Lung microvascular endothelial cell (primary cell): ENCODE measurements at places on chromosomes 11 and 22. TPM values are rescaled to one million over a fixed set of nuclear protein-coding genes. Genes with fewer than 3 reads are reported as not detected.

The PTPRCAP gene
- 0.20 TPM in 1 of 2 replicates, not detected in the other for total RNA-seq

The CAVIN3 gene
- 43.1 and 201 TPM in 2 replicates for total RNA-seq

The PYGM gene
- under 0.01 and 0.20 TPM in 2 replicates for total RNA-seq

The PNPLA5 gene
- not detected in 2 replicates for total RNA-seq

The NELL1 gene
- not detected in 2 replicates for total RNA-seq

The CDHR5 gene
- not detected in 2 replicates for total RNA-seq

The MYBPC3 gene
- total RNA-seq = not detected in 2 replicates

The POU2AF2 gene
- not detected in 2 replicates for total RNA-seq

The RAB36 gene
- total RNA-seq = 0.20 and 0.44 TPM in 2 replicates

The CRACR2B gene
- 11.6 and 15.9 TPM in 2 replicates for total RNA-seq

The SLC22A9 gene
- not detected in 2 replicates for total RNA-seq

The CARD10 gene
- total RNA-seq = 36.2 and 57.1 TPM in 2 replicates

The TCN2 gene
- total RNA-seq = 9.5 and 29.9 TPM in 2 replicates

The SLC7A4 gene
- not detected in 2 replicates for total RNA-seq

The UCP3 gene
- total RNA-seq = 0.22 and 0.40 TPM in 2 replicates

The DDTL gene
- total RNA-seq = 4.4 and 6.5 TPM in 2 replicates

The RIMBP3B gene
- total RNA-seq = under 0.01 TPM in 2 replicates

The OR52I2 gene
- total RNA-seq = not detected in 2 replicates

The CLDN5 gene
- total RNA-seq = 533 and 904 TPM in 2 replicates

The KRTAP5-2 gene
- not detected in 2 replicates for total RNA-seq

The EIF3M gene
- 92.4 and 118 TPM in 2 replicates for total RNA-seq

The DAGLA gene
- 1.5 and 3.0 TPM in 2 replicates for total RNA-seq

The TFIP11 gene
- total RNA-seq = 24.6 and 34.5 TPM in 2 replicates

The GGTLC3 gene
- not detected in 2 replicates for total RNA-seq

The SLC22A25 gene
- not detected in 2 replicates for total RNA-seq

The DNAJB7 gene
- not detected in 2 replicates for total RNA-seq

The TMEM258 gene
- total RNA-seq = 116 and 161 TPM in 2 replicates

The NPTXR gene
- under 0.01 TPM in 2 replicates for total RNA-seq

The SYT8 gene
- total RNA-seq = not detected in 2 replicates

The SNX15 gene
- 6.8 and 10.7 TPM in 2 replicates for total RNA-seq

The CSRP3 gene
- total RNA-seq = not detected in 2 replicates

The XKR3 gene
- total RNA-seq = not detected in 2 replicates

The C11orf65 gene
- total RNA-seq = under 0.01 TPM in 2 replicates

The LRRC74B gene
- total RNA-seq = not detected in 2 replicates

The CLCF1 gene
- total RNA-seq = 1.2 and 1.5 TPM in 2 replicates

The SCGB1D2 gene
- not detected in 2 replicates for total RNA-seq

The HEPN1 gene
- total RNA-seq = under 0.01 and 0.20 TPM in 2 replicates

The OR52I1 gene
- not detected in 2 replicates for total RNA-seq
